Cortex of kidney (tissue), 1 donor: ENCODE measurements at places on chromosomes 13 and 19.

- no peak for DNase-seq
Measured at GRCh38 chr19:18193388-18194180, 566 bp downstream of the MPV17L2 start.

- no peak for DNase-seq
Measured at GRCh38 chr13:45084515-45084914, 35.8 kb upstream of the GTF2F2 start.

DNA sequence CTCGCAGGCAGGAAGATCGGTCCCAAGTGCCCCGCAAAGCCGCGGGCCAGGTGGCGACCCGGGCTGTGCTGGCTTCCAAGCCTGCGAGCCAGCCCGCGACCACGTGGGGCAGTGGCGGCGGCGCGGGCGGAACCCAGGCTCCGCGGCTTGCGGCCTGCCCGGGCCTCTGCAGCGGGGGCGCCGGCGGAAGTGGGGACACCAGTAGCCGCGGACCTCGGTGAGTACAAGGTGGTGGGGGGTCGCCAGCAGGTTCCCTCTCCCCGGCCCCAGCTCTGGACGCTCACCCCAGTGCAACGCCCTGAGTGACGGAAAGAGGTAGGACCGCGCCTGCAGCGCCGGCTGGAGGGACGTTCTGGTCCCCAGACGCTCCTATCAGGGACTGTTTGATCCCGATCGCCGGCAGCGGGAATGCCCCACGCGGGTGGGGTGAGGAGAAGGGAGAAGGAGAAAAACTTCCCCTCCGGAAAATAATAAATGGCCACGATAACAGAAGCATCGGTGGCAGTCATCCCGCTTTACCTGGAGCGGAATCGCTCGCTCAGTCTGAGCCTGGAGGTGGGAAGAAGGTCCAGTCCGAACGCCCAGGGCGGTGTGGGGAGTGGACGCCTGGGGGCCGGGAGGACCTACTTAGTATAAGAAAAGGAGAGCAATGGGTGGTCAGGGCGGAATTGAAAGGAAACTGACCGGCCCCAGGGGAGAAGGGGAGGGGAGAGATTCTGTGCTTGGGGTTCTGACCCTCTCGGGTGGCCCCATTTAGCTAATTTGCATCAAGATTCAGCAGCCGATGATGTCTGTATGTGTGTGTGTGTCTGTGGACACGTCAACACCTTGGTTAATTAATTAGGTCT is at the start of gene GEMIN7:
Gene GEMIN7, plus strand, starts transcription at position 198 of the 848 bp plus-strand sequence. CDS start 10,855 bp downstream, outside the sequence.
- no peak for DNase-seq

DNA sequence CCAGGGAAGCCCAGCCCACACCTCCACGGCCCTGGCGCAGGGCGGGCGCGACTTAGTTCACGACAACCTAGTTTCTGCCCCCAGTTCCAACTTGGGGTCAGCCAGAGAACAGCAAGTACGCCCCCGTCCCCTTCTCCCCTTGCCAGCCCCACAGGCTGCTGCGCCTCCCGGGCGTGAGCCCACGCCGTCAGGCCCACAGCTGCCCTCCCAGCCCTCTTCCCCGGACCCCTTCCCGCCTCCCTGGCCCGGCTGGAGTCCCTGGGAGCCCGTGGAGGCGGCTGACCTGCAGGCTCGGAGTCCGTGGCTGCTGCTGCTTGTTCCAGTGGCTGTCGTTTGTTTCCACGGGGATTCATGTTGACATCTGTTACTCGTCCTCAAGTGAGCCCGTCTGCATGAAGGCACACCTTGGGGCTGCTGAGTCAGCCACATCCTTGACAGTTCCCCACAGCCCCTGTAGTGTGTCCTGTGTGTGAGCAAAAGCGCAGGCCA is 86.0 kb downstream of the ATP11A start:
- DNase-seq = no peak

DNA sequence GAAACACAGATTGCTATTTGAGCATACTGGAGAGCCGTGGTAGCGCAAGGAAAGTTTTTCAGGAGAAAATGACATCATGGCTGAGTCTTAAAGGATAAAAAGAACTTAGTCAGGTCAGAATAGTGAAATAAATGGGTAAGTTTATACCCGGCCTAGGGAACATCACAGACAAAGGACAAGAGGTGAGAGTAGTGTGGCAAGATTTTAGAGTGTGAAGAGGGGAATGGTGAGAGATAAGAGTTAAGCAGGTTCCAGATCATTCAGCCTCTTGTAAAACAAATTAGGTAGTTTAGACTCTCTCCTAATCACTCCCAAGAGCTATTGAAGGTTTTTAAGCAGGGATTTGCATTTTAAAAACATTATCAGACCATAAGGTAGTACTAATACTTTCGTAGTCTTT is 116.0 kb upstream of the MAB21L1 start:
- no peak for DNase-seq

GRCh38 chr13:38713046-38713445 is 26.2 kb downstream of the FREM2 start:
- DNase-seq = no peak

- no peak for DNase-seq
Measured at GRCh38 chr19:1045247-1045603, 5.3 kb downstream of the ABCA7 start.

GRCh38 chr13:111531505-111531904 is 211.1 kb downstream of the TEX29 start:
- no peak for DNase-seq

DNA sequence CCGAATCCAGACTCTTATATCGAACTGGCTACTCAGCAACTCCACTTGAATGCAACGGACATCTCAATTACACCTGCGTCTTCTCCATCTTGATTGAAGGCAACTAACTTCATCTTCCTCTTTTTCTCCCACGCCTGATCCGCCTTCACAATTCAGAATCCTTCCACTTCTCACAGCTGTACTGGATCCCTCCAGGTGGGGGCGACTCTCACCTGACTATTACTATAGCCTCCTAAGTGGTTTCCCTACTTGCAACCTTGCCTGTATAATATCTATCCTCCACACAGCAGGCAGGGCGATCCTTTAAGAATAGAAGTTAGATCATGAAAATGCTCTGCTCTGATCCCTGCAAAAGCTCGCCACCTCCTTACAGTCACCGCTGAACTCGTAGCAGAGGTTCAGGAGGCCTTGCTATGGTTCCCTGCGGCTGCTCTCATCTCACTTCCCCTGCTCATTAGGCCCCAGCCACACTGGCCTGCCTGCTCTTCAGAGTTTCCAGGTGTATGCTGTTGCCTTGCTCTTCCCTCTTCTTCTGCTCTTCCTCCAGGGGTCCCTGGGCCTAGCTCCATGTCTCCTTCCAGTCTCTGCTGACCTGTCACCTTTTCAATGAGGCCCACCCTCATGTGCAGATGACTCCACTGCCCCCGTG is 31.9 kb downstream of the RFXAP start:
- no peak for DNase-seq

DNA sequence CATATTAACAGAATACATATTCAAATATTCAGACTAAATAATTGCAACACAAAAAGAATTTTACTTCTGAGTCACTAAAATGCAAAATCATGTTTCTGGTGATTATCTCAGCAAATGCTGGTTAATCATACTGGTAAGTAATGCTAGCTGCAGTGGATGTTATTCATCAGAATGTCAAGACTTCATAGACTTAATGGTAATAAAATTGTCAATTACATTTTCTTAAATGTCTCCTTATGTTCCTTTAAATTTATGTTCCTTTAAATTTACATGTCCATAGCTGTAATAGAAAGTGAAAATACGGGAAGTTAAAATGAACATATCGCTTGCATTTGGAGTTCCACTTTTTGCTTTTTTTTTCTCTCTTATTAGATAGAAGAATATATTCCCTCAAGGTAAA is 853.0 kb downstream of the SLITRK6 start:
- DNase-seq = no peak

- DNase-seq = no peak
Measured at GRCh38 chr13:46176756-46177155, 5.2 kb downstream of the LCP1 start.

DNA sequence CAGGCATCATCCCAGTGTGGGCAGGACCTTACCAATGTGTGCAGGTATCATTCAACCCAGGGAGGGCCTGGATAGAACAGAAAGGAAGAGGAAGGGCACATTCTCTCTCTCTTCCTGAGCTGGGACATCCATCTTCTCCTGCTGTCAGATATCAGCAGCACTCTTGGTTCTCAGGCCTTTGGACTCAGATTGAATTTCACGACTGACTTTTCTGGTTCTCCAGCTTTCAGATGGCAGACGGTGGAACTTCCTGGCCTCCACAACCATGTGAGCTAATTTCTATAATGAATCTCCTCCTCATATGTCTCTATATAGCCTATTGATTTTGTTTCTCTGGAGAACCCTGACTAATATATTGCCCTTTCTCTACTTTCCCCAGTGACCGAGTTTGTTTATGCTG is 77.3 kb downstream of the OLFM4 start:
- DNase-seq = no peak

- DNase-seq = no peak
Measured at GRCh38 chr13:103952183-103952582, 886.0 kb upstream of the SLC10A2 start.

GRCh38 chr19:4086411-4086867 is 19.7 kb upstream of the ZBTB7A start:
- DNase-seq = no peak

GRCh38 chr13:33383724-33384577 is 98.4 kb upstream of the STARD13 start:
- no peak for DNase-seq

DNA sequence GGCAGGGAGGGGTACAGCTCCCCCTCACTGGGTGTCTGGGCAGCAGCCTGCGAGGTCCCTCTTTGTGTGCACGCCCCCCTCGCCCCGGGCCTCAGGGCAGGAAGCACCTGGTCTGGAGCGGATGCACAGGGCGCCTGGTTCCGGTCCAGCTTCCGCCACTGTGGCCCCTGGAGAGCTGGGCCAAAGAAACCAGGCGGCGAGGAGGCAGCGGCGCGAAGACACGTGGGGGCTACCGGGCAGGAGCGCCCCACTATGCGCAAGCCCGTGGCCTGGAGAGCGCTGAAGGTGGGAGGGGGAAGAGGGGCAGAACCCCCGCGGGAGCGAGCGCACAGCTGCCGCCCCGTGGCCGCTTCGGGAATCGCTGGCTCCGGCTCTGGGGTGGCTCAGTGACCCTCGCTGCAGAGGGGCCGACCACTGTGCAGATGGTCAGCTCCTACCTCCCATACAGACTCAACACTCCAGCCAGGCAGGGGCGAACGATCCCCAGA is 1.7 kb upstream of the LYL1 start:
- DNase-seq = no peak

DNA sequence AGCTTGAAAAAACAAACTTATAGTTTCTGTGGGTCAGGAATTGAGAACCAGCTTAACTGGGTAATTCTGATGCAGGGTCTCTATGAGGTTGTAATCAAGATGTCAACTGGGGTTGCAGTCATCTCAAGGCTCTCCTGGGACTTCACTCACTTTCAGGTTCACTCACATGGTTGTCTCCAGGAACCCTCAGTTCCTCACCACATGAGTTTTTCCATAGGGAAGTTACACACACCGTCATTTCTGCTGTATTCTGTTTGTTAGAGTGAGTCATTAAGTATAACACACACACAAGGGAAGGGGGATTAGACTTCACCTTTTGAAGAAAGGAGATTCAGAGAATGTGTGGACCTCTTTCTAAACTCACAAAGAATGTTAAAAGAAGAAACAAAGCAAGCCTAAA is 34.9 kb upstream of the MLNR start:
- DNase-seq = no peak
